ENCODE measurements at places on chromosomes 11 and 22.

DNA sequence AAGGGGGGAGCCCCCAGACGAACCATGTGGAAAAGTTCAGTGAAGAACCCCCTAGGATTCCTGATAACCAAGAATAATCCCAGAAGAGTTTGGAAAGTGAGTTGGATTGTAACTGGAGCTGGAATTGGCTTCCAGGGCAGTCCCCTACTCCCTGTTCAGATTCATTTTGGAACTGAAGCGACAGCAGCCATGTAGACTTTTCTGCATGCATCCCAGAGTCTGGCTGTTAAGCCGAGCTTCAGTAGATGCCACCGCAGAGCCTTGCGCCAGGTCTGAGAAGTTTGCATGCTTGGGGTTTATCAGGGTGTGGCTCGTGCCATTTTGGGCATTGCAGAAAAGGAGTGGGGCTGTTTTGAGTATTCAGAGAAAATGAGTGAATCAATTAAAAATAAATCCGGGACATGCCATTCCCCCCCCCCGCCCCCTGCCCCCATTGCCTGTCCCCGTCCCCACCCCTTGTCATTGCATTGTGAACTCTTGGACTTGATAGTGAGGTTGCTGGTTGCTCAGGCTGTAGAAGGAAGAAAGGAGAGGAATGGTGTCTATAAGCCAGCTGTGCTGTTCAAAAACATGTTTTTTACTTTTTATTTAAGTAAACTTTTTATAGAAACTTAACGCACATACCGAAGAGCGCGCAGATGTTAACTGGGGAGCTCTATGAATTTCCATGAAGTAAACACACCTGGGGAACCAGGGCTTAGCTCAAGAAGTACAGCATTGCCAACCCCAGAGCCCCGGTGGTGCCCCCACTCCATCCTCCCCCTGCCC, 71.2 kb downstream of the LDLRAD3 start:
- DNase-seq: no peak

DNA sequence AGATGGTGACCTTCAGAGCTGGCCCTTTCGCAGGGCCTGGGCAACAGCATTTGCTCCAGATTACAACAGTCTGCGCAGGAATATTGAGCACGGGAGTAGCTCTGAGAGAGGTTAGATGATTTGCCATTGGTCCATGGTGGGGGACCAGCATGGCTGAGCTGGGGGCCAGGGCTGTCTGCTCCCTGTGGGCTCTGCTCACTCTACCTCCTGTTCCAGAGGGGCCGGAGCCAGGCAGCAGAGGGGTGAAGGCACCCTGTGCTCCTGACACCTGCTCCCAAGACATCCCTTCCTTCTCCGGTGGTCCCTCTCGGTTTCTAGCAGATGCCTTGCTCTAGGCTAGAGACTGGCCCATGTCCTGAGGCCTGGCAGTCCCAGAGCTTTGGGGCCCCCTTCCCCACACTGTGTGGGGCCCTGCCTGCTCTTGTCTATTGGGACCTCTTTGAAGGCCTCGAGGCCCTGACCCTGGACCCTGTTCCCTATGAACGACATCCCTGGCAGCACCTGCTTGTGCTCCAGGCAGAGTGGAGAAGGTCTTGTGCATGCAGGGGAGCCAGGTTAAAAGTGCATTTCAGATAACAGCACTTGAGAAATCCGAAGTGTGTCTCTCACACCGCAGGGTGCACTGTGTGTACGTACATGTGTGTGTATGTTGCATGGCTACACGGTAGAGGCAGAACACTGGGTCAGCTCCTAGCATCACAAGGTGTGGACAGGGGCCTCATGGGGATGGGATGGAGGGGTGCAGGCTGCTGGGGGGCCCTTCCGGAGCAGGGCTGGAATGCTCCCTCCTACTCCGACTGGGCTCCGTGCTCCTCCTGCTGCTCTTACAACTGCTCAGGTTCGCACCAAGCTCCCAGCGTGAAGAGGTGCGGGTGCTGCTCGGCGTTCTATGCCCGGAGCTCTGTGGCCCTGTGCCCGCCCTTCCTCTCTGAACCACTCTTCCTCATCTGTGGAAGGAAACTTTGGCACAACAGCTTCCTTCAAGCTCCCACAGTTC, 123.3 kb upstream of the B3GAT1 start:
- no peak for DNase-seq

GRCh38 chr11:46050662-46051061, 70.6 kb downstream of the PHF21A start:
- DNase-seq: no peak

GRCh38 chr22:23557467-23557866, 22.6 kb downstream of the IGLL1 start:
- DNase-seq: no peak

DNA sequence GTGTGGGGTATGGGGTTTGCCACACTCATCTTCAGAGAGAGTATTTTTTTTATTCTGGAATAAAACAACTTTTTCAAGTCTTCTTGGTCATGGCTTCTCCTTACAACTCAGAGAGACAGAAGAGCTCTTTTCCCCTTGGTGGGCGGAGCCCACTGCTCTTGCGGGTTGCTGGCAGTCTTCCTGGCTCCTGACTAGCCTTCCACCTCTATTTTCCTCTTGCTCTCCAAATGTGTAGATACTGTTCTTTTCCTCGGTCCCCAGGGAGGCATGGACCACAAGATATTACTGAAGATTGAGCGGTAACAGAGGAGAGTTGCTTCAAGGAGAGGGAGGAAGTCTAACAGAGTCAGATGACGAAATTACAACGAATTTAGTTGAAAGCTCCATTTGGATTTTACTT, 210.6 kb downstream of the NTM start:
- DNase-seq: peak; percentile 24

GRCh38 chr11:26106726-26107125, 225.2 kb upstream of the ANO3 start:
- DNase-seq: peak; percentile 12

DNA sequence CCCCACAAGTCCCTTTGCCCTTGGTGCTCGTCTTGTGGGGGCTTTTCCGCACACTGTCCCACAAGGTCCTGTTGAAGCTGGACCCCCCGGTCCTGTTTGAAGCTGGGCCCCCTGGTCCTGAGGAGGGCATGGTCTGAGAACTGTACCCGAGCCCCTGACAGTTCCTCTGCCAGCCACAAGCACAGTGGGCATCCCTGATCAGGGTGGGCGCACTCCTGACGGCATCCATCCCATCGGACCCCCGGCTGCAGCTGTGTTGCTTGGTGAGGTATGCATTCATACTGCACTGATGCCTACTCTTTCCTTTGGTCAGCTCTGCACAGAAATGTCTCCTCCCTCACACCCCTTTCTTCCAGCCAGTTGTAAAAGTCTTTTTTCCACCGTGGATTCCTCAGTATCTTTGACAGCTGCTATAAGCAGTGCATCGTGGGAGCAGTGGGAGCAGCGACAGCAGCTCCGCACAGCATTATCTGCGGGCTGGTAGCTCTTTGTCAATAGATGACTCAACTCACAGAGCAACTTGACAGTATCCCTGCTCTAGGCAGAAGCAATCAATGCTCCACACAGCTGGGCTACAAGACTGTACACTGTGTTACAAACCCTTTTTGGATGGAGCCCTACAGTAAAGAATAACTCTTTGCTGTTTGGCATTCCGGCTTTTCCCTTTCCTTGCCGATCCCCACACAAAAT, 1030.8 kb upstream of the CCDC90B start:
- peak; percentile 31 for DNase-seq

DNA sequence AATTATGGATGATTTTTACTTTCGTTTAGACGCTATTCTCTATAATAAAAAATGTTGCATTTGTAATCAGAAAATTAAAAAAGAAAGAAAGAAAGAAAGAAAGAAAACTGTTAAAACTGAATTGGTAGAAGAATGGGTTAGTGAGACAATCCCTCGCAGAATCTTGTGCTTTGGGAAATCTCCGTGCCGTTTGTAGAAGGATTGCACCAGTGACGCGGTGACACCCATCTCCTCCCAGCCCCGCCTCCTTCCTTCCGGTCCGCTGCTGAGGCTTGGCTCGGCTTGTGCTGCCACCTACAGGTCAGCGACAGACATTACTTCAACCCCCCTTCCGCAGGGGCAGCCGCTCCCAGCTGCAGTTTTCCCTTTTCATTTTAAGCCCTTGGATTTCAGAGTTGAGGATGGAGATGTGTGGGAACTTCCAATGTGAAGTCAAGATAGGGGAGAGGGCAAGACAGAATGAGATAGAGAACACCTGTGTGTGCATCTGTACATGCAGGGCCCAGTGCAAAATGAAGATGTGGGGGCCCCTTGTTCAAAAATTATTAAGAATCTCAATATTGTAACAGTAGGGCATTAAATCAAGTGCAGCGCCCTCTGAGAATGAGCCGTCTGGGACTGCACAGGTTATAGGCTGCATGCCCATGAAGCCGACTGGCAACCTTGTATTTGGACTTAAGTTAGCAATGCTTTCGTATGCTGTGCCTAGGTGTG, 41.1 kb downstream of the TST start:
- DNase-seq: peak; percentile 79

DNA sequence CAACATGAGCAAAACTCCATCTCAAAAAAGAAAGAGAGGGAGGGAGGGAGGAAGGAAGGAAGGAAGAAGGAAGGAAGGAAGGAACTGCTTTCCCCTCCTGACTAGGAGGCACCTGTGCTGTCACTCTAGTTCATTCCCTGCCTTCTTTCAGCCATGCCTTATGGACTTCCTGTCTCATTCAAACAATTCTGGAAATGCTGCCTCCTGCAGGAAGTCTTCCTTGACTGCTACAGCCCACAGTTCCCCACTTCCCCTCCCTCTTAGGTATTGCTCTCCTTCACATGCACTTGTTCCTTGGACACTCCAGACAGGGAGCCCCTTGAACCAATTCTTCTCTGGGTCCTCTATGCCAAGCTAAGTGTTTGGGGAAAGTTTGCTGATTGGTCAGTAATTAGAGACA, 31.6 kb upstream of the WNT11 start:
- DNase-seq: peak; percentile 21

- peak; percentile 88 for DNase-seq
Measured at GRCh38 chr22:23069502-23070357, 589 bp upstream of the GNAZ start.

DNA sequence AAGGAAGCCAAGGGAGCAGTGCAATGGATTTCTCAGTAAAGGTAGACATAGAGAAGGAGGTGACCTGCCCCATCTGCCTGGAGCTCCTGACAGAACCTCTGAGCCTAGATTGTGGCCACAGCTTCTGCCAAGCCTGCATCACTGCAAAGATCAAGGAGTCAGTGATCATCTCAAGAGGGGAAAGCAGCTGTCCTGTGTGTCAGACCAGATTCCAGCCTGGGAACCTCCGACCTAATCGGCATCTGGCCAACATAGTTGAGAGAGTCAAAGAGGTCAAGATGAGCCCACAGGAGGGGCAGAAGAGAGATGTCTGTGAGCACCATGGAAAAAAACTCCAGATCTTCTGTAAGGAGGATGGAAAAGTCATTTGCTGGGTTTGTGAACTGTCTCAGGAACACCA, 6.6 kb downstream of the TRIM22 start:
- DNase-seq: no peak

DNA sequence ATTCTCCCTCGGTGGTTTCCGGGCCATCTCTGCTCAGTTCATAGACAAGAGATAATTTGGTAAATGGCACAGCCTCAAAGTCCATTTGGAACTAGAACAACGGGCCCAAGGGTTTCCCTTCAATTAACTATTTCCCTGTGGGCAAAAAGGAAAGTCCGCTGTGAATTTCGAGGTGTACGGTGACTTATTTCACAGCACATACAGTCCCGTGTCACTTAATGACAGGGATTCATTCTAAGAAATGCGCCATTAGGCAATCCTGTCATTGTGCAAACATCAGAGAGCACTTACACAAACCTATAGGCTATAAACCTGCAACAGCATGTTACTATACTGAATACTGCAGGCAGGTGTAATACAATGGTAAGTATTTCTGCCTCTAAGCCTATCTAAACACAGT, 551.6 kb downstream of the OPCML start:
- no peak for DNase-seq

GRCh38 chr22:43395086-43395695, 16.6 kb upstream of the MPPED1 start:
- DNase-seq: no peak

DNA sequence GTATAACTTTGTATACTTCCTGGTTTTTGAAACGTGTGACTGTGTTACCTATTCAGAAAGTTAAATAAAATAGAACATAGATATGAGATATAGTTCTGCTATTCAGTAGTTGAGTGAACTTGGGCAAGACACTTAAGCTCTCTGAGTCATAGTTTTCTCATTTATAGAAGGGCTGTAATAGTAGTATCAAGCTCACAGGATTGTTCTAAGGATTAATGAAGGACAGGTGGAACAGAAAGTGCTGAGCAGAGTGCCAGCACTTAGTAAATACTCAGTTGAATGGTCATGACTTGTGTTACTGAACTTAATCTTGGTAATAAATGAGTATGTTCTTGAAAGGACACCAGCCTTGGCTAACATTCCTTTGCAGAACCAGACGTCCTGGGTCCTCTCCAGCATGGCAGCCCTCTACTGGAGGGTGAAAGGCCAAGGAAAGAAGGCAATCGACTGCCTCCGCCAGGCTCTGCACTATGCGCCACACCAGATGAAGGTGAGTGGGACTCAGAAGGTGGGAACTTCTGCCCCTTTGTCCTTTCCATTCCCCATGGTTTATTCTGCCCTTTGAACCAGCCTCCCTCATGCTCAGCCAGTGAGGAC, 131.2 kb downstream of the TTC17 start:
- DNase-seq: no peak

DNA sequence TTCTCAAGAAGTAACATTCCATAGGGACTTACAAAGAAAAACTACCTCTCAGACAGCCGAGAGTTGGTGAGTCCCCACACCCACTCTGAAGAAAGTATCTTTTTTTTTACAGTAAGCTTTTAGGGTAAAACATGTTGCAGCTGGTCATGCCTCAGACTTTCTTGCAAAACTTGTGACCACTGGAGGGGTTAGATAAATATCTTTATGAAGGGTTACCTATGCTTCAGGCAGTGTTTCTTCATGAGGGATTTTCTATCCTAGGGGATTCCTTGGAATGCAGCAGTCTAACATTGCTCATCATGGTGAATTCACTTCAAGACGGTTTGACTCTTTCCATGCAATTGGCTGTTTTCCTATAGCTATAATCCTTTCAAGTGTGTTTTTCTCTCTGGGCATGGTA, 20.8 kb upstream of the SNX19 start:
- no peak for DNase-seq

- DNase-seq: no peak
Measured at GRCh38 chr22:32746732-32747131, 54.8 kb upstream of the TIMP3 start.

- peak; percentile 53 for DNase-seq
Measured at GRCh38 chr11:106619320-106619990, 398.8 kb downstream of the GUCY1A2 start.

- no peak for DNase-seq
Measured at GRCh38 chr11:62725646-62726045, 1.6 kb downstream of the HNRNPUL2 start.

GRCh38 chr11:63510360-63511047, 4.6 kb downstream of the LGALS12 start:
- peak; percentile 88 for DNase-seq

Measured in fibroblast of skin of back (primary cell).